ENCODE measurements at places on chromosomes 4 and X. TPM values are rescaled to one million over a fixed set of nuclear protein-coding genes. Genes with fewer than 3 reads are reported as not detected.

RAB33A gene
- total RNA-seq = not detected

RBM3 gene
- total RNA-seq = 199 TPM

DNA sequence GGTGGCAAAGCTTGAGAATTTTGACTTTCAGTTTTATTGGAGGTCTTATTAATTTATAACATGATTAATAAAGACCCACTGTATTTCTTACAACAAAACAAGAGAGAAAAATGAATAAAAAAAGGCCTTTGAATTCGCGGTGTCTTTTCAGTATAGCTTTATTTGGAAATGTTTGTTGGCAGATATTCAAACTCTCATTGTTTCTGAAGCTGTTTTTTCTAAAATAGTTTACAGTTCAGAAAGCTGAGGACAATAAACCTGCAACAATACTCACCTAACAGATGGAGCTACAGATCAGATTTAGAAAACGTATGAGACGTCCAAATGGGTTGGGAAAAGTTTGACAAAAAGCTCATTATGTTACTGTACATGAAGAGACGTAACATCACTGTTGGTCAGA, 2.4 kb upstream of the SPARCL1 start:
- no peak for DNase-seq

NDNF gene
- total RNA-seq = 1.5 TPM

GRCh38 chr4:95499291-95499696, 49.5 kb downstream of the UNC5C start:
- no peak for DNase-seq

GRCh38 chr4:6402566-6403399, 69.6 kb downstream of the PPP2R2C start:
- DNase-seq = no peak

DNA sequence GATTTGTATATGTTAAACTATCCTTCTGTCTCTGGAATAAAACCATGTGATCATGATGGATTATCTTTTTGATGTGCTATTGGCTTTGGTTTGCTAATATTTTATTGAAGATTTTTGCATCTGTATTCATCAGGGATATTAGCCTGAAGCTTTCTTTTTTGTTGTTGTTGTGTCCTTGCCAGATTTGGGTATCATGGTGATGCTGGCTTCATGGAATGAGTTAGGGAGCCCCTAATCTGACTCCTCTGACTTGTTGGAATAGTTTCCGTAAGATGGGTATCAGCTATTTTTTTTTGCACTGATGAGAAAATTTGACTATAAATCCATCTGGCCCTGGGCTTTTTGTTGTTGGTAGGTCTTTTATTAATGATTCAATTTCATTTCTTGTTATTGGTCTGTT, 45.7 kb downstream of the ATP10D start:
- no peak for DNase-seq

DNA sequence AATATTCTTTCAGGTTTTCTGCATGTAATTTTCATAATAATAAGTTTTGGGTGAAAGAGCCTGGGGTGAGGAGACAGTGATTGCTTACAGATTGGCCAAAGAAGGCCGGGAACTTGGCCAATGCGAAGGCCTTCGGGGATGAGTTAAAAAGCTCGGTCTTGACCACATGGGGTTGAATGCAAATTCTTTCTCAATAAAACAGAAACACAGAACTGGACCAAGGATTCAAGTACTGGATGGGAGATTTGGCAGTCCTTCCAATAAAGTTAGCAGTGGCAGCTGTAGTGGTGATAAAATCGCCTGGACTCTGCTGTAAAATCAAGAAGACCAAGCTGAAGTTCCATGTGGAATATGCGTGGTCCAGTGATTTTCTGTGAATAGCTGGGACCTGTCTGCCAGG, 282.2 kb upstream of the KLF3 start:
- no peak for DNase-seq

DNA sequence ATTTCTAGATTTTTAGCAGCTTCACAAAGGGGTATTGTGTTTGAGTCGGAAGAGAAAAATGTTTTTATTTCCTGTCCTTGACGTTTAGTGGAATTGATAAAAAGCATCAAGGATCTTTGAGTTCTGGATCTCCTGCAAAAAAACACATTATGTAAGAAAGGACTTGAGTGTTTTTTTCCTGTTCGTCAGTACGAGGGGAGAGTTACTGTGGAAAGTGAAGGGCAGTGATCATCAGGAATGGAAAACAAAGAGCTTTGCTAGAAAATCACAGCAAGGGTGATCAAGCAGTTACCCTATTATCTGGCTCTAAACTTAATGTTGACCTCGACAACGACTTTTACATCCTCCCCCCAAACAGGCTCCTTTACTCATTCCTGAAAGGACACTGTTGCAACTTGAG, 7.3 kb downstream of the LIMCH1 start:
- DNase-seq = no peak

GRIA3 gene
- total RNA-seq = 6.0 TPM

SFRP2 gene
- total RNA-seq = 90.3 TPM

GRCh38 chr4:42411803-42412202, 14.5 kb downstream of the SHISA3 start:
- no peak for DNase-seq

DNA sequence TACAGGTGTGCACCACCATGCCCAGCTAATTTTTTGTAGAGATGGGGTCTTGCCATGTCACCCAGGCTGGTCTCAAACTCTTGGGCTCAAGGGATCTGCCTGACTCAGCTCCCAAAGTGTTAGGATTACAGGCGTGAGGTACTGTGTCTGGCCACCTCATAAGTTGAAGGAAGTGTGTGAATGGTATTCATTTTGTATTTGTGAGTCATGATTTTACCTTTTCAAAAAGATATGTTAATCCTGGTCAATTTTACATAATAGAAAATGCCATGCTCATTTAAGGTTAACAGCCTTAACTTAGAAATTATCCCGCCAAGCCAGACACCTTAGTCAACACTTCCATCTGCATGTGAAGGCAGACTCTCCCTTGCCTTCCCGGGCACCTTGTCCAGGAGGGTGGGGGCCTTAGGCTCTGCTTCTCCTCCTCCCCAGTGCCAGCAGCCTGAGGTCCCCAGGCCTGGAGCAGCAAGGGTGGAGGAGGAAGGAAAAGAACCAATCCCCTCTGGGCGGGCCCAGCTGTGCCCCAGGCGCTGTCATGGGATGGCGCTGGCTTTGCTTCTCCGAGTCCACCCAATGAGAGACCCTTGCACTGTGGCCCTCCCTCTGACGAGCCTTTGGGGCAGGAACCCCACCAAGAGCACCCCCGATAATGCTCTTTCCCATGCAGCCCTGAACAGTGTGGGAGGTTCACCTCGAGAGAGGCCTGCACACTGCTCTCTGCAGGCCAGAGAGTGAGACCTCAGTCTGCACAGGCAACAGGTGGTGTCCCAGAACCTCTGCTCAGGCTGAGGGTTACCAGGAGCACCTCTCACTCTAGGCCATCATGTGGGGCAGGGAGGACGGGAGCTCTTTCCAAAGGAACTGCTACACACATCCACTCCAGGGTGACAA, 37.3 kb downstream of the RNF212 start:
- DNase-seq = no peak

CACNA1F gene
- not detected for total RNA-seq

GRCh38 chr4:47213106-47213505, 181.7 kb downstream of the GABRB1 start:
- no peak for DNase-seq

DNA sequence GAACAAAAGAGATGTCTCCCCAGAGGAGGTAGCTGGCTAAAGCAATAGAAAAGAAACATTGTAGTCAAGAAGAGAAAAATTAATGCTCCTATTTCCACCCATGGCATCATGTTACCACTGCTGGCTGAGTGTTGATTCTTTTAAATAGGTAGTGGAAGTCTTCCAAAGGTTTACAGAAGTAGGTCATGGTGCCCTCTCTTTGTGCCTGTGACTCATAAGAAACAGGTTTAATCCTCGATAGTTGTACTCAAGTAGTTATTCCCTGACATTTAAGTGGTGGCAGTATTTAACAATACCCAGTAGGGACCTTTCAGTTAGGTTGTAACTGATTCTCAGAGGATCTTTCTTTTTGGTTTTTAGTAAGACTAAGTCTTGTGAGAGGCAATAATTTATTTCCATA, 247.8 kb downstream of the TEX13A start:
- DNase-seq = no peak

- no peak for DNase-seq
Measured at GRCh38 chrX:150316564-150316963, 46.6 kb upstream of the MAMLD1 start.

GRCh38 chrX:13131396-13132137, 87.1 kb upstream of the FAM9C start:
- DNase-seq = no peak

GPAT3 gene
- total RNA-seq = 6.6 TPM

TLR2 gene
- total RNA-seq = 77.7 TPM

DNA sequence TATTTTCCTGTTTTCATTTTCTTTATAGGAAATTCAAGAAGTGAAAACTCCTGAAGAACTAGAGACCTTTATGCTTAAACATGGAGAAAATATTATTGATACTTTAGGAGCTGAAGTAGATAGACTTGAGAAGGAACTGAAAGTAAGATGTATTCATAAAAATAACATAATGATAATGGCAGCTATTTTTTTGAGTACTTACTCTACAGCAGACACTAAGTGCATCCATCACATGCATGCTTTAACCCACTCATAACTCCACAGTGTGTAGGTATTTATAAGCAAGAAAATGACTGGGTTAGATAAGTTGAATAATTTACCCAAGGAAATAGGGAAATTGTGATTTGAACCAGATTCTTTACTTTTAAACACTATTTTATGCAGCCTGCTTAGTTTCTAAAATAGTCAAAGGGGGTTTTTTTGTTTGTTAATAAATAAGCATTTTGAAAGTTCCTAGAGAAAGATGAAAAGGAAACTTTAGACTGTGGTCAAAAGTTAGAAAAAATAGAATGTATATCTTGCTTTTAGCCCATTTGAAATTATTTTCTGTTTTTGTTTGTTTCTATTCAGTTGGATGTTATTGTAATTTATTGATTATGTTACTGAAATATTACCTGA, 74.2 kb downstream of the BEND4 start:
- DNase-seq = no peak

GRCh38 chr4:158895797-158896576, 127.2 kb downstream of the FNIP2 start:
- DNase-seq = no peak

DNA sequence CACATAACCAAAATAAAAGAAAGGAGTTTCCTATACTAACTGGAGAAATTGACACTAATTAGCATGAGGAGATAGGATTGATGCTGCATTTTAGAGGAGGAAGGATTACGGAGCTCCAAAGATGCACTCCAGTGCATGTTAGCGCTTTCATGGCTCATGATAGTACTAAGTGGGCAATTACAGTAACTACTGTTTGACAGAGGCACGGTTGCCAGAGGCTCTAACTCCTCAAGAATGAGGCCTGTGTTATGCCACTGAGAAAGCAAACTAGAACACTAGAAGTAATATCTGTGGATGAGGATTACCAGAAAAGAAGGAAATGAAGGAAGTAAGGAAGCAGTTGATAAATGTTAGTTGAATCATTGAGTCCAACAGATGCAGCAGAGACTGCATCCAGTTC, 19.6 kb upstream of the PDGFC start:
- DNase-seq = no peak

MCF2 gene
- 3.8 TPM for total RNA-seq

- DNase-seq = no peak
Measured at GRCh38 chr4:127141856-127142255, 490.9 kb upstream of the INTU start.
